Inflammatory macrophage (primary cell): ENCODE measurements at places on chromosomes 1 and 21.

DNA sequence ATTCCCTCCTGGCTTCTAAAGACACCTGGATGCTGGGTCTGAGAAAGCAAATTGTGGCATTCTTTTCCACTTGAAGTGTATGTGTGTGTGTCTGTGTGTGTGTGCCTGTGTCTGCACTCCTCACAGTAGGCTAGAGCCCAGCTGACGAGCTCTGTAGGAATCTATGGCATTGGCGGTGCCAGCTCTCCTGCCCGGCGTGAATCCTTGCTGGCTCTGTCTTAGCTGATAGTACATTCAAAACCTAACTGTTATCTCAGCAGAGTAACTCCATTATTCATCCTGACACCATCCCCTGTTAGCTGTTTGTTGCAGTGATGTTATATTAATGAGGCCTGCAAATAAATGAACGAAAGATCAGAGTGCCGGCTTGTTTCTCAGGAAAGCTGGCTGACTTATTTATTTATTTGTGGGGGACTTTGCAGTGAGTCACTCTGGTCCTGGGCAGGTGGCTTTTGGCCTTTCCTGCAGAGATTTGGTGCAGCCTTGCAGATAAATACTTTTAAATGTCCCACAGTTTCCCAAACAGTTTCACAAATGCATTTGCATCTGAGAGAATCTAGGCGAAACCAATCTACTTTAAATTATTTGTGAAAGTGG lies 160.6 kb upstream of the CD34 start:
- DNase-seq, result no peak

- no peak for DNase-seq
Measured at GRCh38 chr1:182718311-182718710, 33.9 kb upstream of the RGS8 start.

- DNase-seq, result no peak
Measured at GRCh38 chr1:62712336-62713243, 24.4 kb upstream of the DOCK7 start.

DNA sequence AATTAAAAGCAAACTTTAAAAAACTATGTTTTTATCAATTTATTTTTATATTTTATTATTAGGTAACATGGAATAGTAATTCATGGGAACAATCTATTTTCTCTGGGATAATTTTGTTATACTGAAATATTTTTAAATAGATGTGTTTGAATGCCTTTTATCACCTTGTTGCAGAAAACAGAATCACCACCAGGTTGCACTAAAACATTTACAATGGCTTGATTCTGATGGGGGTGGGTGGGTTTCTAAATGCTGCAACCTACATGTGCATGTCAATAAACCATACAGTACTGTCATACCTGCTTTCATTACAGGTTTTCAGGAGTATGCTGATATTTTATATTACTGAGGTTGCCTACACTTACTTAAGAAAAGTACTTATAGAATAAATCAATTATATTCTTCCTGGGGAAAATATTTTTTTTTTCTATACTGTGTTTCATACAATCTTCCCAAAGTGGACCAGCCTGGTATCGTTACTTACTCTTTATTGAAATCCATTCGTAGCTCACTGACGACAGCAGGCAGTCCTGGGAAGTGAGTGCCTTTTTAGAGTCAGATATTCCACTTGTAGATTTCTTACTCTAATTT lies 132.8 kb downstream of the PTPRC start:
- no peak for DNase-seq

DNA sequence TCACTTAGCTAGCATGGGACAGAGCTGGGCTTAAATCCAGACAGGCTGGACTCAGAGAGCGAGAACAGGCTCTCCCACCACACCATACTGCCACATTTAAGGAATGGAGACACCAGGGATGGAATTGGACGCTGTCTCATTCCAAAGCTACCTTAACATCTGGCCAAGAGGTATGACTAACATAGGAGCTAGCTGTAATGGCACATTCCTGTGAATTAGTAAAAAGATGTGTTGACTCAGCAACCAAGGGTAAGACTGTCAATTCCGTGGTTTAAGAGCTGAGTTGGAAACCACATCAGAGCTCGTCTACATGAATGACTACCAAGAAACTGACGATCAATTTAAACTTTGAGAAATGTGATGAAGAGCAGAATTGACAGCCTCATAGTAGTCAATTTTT lies 8.3 kb upstream of the TNFRSF9 start:
- no peak for DNase-seq

DNA sequence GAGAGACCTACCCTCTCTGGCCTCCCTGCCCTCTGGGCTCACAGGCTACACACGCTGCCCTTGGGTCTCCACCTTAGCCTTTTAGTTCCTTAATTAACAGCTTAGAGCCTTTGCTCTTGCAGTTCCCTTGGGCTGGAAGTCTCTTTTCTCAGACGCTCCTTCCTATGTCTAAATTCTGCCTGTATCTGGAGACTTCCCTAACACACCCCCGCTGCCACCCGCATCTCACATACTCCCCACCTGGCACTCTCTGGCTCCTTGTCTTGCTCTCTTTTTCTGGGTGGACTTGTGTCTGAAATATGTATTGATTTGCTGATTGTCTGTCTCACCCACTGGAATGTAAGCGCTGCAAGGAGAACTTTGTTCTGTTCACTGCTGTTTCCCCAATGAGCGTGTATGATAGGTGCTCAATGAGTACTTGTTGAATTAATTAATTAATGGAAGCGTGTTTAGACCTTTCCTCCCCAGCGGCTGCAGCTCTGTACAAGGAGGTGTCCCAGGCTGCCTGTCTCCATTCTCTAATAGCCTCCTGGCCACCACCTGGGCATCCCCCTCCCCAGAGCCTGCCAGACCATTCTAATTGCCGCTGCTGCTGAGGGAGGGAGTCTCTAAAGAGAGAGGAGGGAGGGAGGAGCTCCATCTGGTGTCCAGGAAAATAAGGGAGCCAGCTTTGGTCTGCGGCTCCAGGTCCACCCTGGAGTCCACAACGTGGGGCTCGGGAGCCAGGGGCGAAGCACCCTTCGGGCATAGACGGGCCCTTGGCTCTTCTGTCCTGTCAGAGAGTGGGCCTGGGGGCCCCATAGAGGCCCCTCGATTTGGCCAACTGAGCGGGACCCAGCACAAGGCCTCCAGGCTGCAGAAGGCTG lies 95.4 kb downstream of the RNF220 start:
- peak; percentile 13 for DNase-seq

- DNase-seq, result no peak
Measured at GRCh38 chr21:18588001-18588662, 184.5 kb upstream of the TMPRSS15 start.

DNA sequence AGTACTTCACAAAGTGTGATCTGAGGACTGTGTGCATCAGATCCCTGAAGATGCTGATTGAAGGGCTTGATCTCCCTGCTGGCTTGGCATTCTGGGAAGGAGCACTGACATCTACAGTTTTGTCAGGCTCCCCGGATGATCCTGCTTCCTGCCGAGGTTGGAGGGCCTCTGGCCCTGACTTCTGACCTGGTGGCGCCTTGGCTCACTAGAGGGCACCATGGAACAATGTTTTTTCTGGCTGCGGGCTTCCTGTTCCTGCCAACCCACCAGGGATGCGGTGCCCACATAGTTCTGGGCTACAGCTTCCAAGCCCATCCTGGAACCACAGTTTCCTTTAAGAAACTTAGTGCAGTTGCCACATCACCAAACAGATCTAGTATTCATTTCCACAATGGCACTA lies 38.8 kb upstream of the RASAL2 start:
- DNase-seq, result peak; percentile 90

GRCh38 chr1:186875896-186876835 lies 47.4 kb downstream of the PLA2G4A start:
- DNase-seq, result no peak

- no peak for DNase-seq
Measured at GRCh38 chr1:111948209-111949171, 41.0 kb downstream of the KCND3 start.

DNA sequence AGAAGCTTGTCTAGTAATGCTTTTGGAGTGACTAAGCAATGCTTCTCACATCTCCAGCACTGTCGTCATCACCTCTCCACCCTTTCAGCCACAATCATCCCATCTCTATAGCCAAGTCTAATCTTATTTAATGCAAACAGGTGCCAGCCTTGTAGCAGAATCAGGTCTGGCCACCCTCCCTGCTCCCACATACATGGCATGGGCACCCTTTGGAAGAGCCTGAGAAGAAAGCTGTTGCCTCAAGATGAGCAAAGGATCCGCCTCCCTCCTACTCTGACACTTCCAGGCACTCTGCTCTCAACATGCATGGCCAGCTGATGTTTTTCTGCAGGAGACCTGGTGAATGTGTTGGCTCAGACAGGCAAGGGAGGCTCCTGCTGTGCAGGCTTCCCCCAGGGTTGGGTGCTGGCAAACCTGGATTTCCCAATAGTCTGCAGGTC lies 113.1 kb upstream of the GRIK3 start:
- DNase-seq, result no peak

DNA sequence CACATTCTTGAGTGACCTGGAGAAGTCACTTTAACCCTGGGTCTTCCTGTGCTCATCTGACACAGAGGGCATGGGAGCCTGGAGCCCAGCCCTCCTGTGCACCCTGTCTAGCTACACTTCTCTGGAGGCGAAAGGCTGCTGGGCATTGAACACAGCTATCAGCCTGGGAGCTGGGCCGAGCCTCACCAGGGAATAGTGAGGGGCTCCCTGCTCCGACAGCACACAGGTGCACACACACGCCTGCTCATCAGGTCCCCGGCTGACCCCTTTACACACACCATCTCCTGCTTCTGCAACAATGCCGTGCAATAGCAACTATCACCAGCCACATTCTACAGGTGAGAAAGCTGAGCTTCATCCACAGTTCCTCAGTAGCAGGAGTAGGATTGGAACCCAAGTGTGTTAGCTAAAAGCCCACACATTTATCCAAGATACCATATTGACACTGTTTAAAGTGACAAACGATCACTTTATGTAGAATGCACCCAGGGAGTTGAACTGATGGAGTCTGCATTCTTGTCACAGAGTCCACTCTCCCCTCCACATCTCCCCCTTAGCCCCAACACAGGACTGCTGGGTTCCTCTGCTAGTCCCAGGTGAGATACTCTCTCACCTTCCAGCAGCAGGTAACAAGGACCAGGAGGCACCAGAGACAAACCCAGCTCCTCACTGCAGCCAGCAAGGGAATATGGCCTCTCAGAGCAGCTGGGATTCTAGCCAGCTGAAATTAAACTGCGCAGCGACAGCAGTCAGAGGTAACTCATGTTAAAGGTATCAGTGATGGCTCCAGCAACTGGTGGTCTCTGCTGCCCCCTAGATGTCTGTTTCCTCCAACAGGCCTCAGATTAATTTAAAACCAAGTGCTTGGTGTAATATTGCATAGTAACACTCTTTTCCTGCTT lies 18.3 kb upstream of the CAPN8 start:
- DNase-seq, result peak; percentile 65

DNA sequence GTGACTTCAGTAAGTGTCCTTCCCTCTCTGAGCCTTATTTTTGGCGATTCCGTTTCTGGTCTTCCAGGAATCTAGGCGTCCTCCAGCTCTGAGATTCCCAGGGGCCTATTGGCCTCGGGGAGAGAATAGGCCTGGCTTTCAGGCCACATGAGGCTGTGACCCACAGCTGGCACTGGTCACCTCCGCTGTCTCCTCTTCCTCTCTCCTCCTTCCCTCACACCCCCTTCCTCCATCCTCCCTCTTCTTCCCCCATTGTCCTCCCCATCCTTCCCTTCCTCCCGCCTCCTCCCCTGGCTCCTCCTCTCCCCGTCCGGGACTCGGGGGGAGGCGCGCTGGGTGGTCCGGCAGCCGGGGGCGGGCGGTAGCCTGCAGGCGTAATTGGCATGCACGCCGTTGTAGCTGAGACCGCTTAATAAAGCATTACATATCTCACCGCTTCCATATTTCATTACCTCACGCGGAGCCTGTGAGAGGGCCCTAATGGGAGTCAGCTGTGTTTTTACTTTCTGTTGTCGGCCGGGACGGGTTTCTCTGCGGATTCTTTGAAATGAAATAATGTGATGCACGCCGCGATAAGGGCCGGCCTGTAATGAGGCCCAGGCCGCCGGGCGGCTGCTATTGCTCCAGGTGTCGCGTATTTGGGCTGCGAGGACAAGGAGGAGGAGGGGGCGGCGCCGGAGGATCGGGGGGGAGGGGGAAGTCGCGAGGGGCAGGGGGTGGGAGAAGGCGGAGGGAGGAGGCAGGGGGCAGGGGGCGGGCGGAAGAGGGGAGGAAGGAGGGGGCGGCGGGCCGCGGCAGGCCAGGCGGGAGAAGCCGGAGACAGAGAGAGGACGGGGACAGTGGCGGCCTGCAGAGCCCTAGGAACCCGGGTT lies 95.3 kb downstream of the FOXD2 start:
- DNase-seq, result no peak

- DNase-seq, result peak; percentile 62
Measured at GRCh38 chr1:29395736-29396437, 159.6 kb downstream of the PTPRU start.

- no peak for DNase-seq
Measured at GRCh38 chr1:230278871-230279582, 147.1 kb downstream of the PGBD5 start.

DNA sequence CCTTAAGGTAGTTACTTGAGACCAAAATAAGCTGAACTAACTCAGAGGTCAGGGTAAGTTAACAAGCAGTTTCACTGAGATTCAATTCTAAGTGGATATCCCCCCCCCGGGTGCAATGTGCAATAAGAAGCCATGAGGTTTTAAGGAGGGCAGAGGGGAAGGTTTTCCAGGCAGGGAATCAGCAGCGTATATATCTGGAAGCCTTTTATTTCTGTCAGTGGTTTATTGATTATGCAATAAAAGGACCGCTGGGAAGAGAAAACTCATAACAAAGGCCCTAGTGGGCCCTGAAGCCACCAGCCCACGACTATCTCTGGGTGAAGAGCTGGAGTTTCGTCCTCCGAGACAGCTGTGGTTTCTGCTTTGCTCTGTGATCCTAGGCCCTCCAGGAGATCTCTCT lies 53.1 kb upstream of the CTPS1 start:
- DNase-seq, result no peak

DNA sequence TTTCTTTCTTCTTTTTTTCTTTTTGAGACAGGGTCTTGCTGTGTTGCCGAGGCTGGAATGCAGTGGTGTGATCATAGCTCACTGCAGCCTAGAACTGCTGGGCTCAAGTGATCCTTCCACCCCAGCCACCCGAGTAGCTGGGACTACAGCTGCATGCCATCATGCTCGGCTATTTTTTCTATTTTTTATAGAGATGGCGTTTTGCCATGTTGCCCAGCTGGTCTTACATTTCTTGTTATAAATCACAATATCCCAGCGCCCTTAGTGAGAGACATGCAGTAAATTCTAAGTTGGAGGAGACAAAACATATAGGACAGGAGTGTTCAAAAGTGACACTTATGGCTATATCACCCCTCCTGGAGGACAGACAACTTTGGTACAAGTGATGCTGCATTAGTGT lies 31.3 kb upstream of the ACTN2 start:
- no peak for DNase-seq
